ENCODE measurements at places on chromosomes 4 and X. TPM values are rescaled to one million over a fixed set of nuclear protein-coding genes. Genes with fewer than 3 reads are reported as not detected.

DNA sequence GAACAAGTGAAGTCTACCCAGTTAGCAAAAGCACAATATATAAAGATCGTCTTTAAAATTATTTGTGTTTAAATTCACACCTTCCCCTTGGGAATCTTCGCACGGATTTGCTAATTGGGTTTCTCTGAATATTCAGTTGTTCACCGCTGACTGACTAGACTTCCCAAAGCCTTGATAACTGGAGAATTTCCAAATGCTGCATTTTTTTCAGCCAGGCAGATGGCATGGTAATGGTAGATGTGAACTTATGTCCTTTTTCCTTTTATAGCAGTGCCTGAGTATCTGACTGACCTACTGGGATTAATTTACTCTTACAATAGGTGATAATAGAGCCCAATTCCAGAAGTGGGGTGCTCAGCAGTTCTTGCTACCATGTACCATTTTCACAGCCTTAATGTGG lies 548.1 kb downstream of the PACRGL start:
- no peak for DNase-seq

DNA sequence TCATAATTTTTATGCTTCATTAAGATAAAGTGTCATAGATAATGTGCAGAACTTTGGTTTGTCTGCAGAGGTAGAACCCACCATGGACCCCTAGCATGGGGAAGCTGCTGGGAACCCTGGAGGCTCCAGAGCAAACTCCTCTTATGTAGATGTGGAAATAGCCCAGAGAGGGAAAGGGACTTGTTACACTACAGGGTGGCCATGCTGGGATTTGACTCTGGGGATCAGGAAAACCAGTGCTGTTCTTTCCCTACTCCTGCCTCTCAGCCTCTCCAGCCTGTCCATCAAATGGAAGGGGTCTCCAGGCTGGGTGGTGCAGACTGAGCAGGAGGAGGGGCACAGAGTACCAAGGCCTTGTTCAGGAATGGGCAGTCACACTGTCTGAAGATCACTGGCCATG lies 54.2 kb downstream of the MSX1 start:
- no peak for DNase-seq

UGT2B15 gene
- total RNA-seq: not detected

GRCh38 chr4:113675731-113676697 lies 85.5 kb downstream of the CAMK2D start:
- no peak for DNase-seq

MAGEA4 gene
- not detected for total RNA-seq

- DNase-seq: no peak
Observed at GRCh38 chr4:26174027-26174426, 146.8 kb upstream of the RBPJ start.

- DNase-seq: no peak
Observed at GRCh38 chr4:38152721-38153386, 192.7 kb downstream of the PTTG2 start.

DNA sequence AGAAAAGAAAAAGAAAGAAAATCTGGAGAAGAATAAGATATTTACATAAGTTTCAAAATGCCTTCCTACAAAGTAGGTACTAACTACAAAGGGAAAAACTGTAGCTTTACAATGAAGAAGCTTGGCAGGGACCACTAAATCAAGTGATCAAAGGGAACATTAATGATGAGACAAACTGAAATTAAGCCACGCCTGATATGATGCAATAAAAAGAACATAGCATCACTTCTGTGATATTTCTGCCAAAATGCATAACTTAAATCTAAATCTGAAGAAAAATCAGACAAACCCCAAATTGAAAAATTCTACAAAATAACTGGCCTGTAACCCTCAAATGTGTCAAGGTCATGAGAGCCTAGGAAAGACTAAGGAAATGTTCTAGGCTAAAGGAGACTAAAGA lies 8.9 kb upstream of the DCLK2 start:
- DNase-seq: no peak

DNA sequence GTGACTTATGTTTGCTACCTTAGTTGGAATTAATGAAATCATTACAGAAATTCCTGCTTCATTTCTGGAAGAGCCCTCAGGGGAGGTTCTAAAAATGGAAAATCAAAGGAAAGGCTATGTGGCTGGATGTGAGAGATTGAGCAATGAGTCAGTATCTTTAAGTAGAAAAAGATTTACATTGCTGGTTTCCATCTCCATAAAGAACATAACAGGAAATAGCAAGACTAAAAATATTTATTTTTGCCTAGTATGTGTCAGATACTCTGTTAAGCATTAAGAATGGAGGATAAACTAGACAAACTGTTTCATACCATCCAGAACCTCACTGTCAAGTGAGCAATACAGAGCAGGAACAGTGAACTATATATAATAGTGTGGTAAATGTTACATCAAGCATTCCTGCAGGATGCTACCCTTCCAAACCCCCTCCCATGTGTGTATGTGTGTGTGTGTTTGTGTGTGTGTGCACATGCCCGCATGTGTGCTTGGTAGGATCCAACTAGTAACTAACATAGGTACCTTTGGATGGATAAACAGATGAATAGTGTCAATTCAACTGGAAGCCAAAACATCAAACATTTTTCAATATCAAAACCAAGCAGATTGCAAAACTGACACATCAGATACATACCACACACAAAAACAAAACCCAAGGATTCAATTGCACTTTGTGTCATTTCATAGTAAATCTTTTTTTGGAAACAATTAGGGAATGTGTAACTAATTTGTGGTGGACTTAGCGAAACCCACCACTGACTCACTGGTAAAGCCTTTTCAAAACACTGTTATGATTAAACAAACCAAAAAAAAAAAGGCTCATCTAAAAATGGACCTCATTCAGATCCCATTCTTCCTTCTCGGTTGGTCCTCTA lies 223.4 kb downstream of the SHROOM3 start:
- DNase-seq: no peak

DOK7 gene
- total RNA-seq: 7.0 TPM

DNA sequence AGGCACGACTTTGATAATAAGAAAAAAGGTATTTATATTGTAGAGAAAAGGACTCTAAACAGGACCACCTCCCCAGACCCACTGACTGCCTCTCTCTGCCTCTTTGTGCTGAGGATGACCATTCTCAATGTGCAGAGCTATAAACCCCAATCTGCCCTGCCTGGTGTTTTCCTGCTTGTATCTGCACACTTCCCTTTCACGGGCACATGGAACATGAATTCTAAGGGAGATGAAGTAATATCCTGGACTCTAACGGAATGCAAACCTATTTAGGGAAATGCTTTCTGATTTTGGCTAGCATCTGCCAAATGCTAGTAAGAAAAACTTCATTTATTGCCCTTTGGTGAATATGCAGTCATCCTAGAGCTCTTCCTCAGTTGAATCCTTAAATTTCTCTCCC lies 2.4 kb downstream of the DIPK2B start:
- no peak for DNase-seq

PTPN13 gene
- 62.3 TPM for total RNA-seq

CNGA2 gene
- not detected for total RNA-seq

- DNase-seq: no peak
Observed at GRCh38 chr4:88881227-88881569, 175.8 kb downstream of the FAM13A start.

EMD gene
- total RNA-seq: 79.6 TPM

- DNase-seq: no peak
Observed at GRCh38 chr4:94504545-94504944, 52.8 kb downstream of the PDLIM5 start.

DNA sequence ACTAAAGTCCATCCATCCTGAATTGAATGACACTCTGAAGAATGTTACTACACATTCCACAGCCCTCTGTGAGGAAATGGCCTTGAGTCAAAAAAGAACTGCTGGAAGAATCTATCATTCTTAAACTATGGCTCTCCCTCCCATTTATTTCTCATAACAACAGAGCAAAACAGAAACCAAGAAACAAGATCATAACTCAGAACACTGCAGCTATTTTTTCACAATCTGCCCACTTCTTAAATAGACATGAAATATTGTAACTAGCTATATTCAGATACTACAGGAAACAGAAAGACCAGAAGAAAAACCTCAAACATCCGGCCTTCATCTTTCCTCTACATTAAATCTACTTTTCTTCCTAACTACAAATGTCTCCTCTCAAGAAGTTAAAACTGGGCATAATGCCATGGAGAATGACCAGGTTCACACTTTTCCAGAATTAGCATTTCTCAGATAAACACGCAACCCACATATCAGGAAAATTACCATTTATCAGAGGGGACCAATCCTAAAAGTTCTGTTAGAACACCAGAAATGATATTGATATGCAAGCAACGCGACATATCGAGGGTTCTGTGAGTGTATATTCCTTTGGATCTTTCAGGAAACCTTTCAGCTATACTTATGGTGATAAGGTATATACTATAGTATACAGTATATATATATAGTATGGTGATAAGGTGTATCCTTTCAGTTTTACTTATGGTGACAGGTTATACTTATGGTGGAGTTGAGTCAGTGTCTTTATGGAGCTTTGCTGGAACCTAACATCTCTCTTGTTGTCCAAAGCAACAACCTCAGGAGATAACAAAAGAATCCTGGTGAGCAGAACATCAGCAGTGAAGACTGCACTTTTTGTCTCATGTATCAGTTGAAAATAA lies 60.4 kb upstream of the IRF2 start:
- no peak for DNase-seq

DNA sequence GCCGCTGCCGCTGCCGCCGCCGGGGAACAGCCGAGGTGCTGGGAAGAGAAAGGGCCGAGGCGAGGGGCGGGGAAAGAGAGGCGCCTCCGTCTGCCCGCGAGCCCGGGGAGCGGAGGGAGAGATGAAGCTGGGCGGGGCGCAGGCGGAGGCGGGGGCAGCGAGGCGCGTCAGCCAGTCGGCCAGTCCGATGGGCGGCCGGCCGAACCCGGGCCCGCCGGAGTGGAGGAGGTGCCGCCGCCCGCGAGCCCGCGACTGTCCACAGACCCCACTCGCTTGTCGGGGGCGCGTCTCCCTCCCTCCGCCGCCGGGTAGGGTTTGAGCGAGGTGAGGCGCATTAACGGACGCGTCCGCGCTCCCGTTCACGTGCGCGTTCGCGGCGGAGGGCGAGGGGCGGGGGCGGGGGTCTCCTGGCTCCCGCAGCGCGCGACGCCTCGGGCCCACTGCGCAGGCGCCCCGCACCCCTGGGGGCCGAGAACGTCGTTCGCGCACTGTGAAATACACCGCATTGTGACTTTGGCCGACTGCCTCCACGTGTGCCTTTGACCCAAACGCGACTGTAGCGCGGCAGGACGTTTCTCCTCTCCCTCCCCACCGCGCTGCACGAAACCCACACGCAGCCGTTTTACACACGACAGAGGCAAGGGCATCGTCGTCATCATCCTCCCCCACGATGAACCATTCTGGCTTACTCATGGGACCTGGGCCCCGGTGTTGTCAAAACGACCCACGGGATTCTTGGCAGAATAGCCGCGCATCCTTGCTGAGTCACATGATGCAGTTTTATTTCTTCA lies at the start of gene NUDT11:
Gene NUDT11, minus strand, starts transcription at position 92 of the 791 bp plus-strand sequence. CDS start 148 bp downstream, outside the sequence.
- DNase-seq: peak; percentile 81

- peak; percentile 58 for DNase-seq
Observed at GRCh38 chr4:144562019-144562705, 83.8 kb upstream of the HHIP start.

Measured in kidney (tissue), 22 donors.